ENCODE measurements at places on chromosomes 3 and 15.
A peak's percentile ranks its signal among the peaks of the same experiment; 100 is the strongest.

DNA sequence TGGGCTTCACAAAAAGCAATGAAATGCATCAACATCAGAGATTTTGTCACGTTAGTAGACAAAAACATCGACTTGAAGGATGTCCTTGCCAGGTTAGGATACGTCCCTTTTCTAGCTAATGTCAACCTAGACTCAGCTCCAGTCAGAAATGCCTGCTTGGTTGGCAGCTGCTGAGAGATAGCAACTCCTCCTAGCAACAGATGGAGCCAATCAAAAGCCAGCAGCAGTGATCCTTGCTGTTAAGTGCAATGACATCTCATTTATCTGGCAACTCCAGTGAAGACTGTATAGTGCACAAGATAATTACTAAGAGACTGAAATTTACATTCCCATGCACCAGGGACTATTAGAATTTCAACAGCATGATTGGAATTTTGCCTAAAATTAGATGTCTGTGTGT is 424.1 kb downstream of the FGF12 start:
- no peak for DNase-seq

- no peak for DNase-seq
Measured at GRCh38 chr15:30985081-30985531, 6.3 kb downstream of the MTMR10 start.

DNA sequence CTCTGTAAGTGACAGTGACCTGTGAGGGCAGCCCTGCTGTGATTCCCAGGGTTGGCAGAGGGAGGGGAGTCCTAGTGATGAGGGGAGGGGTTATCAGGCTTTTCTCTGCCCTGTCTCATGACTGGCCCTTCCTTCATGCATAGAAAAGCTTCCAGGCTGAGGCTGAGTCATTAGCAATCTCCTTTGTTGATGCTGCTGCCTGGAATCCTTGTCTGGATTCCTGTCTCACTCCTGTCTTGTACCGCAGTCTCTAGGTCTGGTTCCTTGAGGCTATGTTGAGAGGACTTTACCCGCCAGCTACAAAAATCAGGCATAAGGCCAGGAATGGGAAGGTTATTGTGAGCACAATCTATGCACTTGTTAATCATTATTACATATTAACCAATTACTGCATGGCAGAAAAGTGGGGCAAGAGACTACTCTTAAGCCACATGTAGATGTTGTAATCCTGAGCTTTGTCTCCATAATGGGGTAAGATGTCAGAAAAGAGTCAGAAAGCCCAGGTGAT is 7.2 kb downstream of the KLHL6 start:
- DNase-seq: no peak

DNA sequence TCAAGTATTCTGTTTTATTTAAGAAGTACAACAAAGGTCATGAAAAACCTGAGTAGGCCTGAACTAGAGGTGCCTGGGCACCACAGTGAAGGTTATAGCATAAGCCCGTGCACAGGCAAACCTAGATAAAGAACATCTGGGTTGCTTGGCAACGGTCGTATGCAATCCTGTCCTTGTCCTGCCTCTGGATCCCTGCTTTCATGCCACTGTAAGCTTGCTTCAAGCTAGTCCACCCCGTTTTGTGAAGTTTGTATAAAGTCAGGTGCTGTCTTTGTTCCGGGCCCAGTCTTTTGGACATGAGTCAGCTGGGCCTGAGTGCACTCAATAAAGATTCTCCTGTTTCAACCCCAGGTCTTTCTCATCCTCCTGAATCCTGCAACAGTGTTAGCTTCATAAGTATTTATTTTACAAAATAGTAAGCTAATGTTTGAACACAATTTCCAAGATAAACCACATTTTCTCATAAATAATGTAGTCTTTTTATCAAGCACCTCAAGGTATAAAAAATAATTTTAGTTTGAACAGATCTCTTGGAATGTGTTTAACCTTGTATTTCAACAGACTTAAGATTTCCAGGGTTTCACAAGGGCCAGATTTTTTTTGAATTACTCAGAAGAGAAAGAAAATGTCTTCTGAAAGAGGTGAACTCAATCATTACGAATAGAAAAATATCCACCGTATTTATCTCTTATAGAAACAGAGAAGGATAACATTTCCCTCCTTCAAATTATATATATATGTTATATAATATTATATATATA is 14.3 kb upstream of the SLC9C1 start:
- DNase-seq: no peak

DNA sequence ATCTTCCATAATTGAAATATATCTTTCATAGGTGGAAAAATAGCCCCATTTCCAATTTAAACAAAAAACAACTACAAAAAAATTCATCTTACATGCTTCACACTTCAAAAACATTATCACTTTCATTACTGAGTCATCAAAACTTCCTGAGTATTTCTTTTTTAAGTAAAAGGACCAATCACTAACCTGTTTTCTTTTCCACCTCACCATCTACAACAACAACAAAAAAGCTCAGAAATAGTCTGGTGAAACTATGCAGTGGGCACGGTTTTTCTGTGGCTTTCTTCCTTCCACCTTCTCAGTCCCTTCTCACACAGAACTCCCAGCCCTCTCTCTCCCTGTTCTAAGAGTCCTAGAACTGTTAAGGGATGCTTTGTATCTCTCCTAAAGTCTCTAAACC is 20.3 kb upstream of the TNIK start:
- peak; percentile 37 for DNase-seq

DNA sequence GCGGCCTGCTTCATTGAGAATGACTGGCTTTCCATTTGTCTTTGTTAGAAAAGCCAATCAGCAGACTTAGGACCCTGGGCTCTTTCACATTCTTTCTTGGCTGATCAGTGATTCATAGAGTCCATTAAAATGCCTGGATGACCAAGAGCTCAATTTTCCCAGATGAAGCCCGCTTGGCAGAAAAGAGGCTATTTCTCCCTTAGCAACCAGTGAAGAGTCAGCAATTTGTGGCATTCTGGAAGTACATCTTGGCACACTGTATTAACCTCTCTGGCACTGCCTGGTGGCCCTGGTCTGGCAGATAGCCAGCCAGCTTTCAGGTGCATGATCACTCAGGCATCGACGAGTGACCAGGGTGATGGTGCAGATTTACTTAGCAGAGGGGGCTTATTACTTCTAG is 145.7 kb upstream of the PLAAT1 start:
- no peak for DNase-seq

DNA sequence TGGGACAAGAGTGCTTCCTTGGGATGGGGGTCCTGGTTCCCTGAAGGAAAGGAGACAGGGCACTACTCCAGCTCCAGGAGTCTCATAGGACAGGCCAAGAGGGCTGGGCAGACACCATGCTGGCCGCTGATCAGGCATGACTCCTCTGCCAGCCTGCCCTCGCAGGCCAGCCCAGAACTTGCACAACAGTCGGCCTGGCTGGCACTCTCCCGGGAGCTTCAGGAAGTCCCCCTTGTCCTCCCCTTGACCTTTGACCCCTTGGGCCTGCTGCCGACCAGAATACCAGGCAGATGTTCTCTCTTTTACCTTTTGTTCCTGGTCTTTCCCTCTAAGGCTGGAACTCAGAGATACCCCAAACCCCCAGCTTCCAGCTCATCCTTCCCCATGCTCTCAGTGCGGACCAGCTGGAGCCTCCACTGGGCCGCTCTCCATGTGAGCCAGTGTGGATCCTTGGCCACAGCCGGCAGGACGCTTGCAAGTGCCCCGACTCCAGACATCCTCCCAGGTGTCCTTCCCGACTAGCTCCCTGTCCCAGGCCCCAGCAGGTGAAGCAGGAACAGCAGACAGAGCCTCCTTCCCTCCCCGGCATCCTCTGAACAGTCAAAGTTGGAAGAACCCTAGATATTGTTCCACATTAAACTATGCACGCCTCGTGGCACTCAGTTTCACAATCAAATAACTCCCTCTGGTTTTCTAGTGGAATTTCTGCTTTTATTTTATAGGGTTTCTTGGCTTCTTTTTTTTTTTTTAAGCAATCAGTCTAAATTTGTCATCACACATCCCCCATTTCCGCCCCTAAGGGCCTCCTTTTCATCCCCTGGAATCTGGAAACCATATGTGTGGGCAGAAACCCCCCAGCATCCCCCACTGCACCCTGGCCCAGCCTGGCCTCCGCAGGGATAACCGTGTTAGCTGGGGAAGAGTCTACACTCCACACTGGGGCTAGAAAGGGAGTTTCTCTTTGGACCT is 15.7 kb downstream of the VPS18 start:
- no peak for DNase-seq

- no peak for DNase-seq
Measured at GRCh38 chr3:114550165-114550564, 256.3 kb downstream of the TIGIT start.

GRCh38 chr3:76958274-76958673 is 81.6 kb upstream of the ROBO2 start:
- DNase-seq: no peak

GRCh38 chr3:73498764-73499622 is 125.7 kb downstream of the PDZRN3 start:
- no peak for DNase-seq

DNA sequence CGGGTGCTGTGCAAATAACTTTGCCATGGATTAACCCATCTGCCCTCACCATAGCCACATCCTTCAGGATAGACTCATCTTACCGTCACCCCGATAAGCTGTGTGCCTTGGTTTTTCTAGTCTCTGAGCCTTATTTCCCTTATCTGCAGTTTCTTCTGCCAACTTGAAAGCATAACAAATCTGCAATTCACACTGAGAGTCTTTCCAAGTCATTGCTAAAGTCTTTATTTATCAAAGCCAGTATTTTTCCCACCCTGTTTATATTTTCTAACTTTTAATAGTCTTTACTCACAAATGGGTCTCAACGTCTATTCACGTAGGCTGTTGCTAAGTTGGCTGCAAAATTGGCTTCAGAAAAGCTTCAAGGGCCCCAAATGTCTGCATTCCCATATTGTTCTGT is 61.6 kb upstream of the SUCLG2 start:
- DNase-seq: no peak

- DNase-seq: no peak
Measured at GRCh38 chr3:136728918-136729317, 23.3 kb downstream of the STAG1 start.

GRCh38 chr3:95705786-95706418 is 1108.5 kb upstream of the EPHA6 start:
- DNase-seq: peak; percentile 13
